ENCODE measurements at places on chromosomes 1 and 21.
A peak's percentile ranks its signal among the peaks of the same experiment; 100 is the strongest.

DNA sequence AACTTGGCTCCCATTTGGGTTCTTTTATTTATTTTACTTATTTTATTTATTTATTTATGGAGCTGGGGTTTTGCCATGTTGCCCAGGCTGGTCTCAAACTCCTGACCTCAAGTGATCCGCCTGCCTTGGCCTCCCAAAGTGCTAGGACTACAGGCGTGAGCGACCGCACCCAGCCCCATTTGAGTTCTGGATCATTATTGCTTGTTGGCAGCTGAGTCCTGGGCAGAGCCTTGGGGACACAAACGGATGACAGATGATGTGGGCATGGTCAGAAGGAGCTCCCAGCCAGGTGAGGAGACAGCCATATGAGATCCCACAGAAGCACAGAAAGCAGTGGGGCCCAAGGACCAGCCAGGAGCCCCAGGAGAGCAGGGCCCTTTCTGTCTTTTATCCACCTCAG, 254.0 kb downstream of the MATN1 start:
- no peak for DNase-seq

GRCh38 chr1:59641836-59642235, 172.9 kb upstream of the HOOK1 start:
- DNase-seq = no peak

- DNase-seq = no peak
Observed at GRCh38 chr1:84876353-84876752, 16.7 kb downstream of the LPAR3 start.

- no peak for DNase-seq
Observed at GRCh38 chr1:61274939-61275338, 192.6 kb downstream of the NFIA start.

- no peak for DNase-seq
Observed at GRCh38 chr1:164515231-164515630, 43.8 kb upstream of the PBX1 start.

- peak; percentile 44 for DNase-seq
Observed at GRCh38 chr1:230140221-230141020, 73.4 kb downstream of the GALNT2 start.

GRCh38 chr1:185759061-185759460, 24.9 kb downstream of the HMCN1 start:
- no peak for DNase-seq

- DNase-seq = no peak
Observed at GRCh38 chr21:28540514-28540913, 452.2 kb downstream of the LTN1 start.

- DNase-seq = no peak
Observed at GRCh38 chr1:242128951-242129502, 130.1 kb upstream of the MAP1LC3C start.

DNA sequence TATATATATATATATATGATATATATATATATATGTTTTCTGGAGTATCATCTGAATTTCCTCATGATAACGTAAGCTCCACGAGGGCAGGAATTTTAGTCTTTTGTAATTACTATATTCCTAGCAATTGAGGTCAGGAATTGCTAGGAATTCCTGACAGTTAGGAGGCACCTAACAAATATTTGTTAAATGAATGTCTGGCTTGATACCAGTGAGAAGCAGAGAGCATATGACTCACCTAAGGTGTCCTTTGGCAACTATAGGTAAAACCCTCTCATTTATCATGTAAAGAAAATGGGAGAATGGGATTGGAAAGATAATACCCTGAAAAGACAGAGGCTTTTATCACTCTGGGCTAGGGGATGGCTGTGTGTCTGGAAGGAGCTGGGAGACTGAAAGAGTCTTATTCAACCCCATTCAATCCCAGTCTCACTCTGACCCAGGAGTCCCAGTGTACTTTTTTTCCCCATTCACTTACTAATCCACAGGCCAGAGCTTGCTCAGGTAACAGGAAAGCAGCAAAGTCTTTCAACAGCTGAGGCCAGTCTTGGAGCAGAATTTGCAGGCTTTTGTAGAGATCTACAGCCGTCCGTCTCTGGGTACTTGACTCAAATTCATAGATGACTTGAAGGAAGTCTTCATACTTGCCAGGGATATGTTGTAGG, 71.2 kb downstream of the DAP3 start:
- DNase-seq = no peak

GRCh38 chr1:203117611-203118575, 9.6 kb upstream of the ADORA1 start:
- DNase-seq = peak; percentile 65

DNA sequence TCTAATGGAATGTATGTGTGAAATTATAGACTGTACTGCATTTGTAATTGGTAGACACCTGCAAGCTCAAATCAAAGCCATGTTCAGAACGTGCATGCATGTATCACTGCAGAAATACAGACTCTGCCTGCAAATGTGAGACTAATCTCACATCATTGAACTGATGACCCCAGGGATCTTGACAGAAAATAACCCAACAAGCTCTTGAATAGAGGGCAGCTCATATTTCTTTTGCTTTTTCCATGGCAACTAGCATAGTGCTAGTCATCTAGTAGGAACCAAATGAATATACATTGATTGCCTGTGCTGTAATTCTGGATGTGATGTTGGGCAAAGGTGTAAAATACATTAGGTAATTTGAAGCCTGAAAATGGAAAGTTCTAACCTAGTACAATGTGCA, 62.4 kb downstream of the PTPRC start:
- DNase-seq = no peak

DNA sequence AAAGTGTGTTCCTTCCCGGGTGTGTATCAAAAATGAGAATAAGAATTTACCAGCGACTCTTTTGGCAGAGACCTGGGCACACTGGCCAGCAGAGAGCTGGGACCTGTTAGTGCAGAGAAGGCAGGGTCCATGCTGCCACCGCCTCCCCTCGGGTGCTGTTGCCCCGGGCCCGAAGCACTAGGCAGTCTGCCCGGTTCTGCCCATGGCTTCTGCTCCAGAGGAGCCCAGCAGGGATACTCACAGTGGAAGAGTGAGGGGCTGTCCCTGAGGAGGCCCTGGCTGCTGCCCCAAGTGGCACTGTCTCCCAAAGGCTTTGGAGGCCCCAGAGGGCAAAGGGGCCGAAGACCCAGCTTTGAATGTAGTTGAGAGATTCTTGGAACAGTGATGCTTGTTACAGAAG, 80.5 kb downstream of the MIS18A start:
- no peak for DNase-seq

DNA sequence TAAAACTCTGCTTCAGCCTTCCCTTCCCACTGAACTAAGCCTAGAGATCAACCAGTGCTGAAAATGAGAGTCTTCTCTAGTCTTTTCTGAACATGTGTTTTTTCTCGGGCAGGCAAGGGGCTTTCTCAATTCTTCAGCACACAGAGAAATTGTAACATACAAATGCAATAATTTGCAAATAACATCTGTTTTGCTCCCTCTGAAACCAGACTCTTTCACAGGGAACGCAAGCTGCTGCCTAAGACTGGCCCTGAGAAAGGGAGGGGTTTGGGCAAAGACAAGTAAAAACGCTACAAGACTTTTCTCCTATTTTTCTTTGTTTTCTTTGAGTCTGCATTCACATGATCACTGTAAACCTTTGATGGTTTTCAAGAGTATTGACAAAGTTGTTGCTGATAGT, 39.6 kb upstream of the VN1R5 start:
- DNase-seq = no peak

DNA sequence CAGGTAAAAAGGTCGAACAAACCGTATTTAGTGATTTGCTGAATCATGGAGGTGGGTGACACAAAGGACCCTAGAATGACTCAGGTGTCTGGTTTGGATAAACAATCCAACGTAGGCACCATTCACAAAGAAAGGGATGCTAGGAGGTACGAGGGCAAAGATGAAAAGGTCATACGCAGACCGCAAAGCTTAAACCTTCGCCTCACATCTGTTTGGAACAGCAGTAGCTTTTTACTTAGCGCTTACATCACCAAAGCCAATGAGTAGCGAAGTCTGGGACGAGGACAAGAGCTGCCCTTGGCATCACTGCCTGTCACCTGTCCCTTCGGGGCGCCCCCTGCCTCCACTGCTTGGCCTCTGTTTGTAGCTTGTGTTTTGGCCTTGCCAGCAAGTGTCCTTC, 350.2 kb downstream of the SMYD3 start:
- DNase-seq = no peak

- DNase-seq = no peak
Observed at GRCh38 chr1:111232134-111232533, 4.6 kb downstream of the CHI3L2 start.

DNA sequence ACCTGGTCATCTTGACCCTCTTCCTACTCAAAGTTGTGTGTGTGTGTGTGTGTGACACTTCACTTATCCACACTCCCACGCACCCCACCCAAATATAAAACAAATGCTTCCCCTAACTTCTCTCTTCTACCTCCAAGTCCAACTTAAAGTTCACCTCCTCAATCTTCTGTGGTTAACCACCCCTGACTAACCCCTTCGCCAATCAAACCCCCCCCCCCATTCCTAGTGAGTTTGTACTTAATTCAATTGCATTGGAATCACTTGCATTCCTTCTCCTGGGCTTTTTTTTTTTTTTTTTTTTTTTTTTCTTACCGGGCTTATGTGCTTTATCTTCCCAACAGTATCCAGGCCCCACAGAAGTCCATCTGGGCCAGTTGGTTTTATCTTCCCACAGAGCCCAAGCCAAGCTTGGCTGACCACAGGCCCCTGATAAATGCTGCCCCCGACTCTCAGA, 78.4 kb downstream of the CD58 start:
- DNase-seq = no peak

- DNase-seq = no peak
Observed at GRCh38 chr1:208387908-208388811, 144.0 kb upstream of the PLXNA2 start.

DNA sequence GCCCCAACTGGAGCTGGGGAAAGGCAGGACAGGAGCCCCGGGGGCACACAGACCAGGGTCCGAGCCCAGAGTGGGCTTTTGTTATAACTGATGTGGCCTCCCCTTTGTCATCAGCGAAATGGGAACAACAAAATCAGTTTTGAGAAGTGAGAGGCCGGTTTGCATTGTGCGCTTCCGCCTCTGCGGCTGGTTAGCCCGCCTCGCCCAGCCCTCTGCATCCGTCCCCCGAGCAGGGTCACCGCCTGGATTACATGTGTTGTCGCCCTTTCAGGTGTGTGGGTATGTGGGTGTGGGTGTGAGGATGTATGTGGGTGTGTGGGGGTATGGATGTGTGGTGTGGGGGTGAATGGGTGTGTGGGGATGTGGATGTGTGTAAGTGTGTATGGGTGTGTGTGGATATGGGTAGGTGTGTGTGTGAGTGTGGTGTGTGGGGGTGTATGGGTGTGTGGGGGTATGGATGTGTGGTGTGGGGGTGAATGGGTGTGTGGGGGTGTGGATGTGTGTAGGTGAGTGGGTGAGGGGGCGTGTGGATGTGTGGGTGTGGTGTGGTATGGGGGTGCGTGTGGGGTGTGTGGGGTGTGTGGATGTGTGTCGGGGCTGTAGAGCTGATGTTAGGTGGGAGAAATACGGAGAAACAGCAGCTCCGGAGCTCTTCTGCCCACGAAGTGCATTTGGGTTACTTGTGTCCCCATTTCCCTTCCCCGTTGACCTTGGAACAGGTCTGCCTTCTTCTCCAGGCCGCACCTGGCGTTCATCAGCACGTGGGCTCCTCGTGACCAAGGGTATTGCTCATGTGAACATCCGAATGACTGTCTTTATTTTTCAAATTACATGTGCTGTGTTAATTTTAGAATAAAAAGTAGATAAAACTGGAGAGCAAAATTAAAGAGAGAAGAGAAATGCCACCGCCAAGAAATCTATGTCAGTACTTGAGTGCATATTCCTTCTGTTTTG, 67.6 kb downstream of the FHAD1 start:
- DNase-seq = no peak

DNA sequence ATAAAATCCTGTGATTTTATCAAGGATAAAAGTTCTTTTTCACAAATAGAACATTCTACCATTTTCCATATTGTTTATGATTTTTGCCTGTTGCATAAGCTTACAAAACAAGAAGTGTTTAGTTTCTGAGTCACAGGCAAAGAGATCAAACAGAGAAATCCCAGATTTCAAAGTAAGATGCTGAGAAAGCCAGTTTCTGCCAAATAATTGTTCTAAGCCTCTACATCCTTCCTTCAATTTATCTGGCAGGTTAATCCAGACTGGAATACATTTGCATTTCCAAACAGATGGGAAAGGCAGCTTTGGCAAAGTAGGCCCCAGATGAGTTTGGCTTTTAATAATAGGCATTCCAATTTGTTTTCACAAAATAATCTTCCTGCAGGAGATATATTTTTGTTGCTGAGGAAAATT, 2.5 kb downstream of the SLC1A7 start:
- DNase-seq = no peak

- DNase-seq = no peak
Observed at GRCh38 chr1:17950728-17951127, 156.9 kb upstream of the IGSF21 start.

DNA sequence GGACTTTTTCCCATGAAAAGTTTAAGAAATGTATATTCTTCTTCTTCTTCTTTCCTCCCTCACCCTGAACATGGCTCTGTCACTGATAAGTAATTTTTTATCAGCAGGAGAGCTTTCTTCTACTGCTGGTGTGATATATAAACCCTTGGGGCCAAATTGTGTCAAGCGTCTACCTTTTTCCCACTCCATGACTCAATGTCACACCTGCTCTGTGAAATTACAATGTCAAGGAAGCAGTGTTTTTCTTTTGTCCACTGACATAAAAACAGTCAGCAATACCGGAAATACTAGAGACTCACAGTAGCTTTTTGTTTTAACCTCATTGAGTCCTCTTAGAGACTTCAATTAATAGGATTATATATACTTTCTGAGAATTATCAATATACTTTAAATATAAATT, 416.2 kb upstream of the ADGRL4 start:
- no peak for DNase-seq

GRCh38 chr21:20944139-20944538, 54.1 kb upstream of the NCAM2 start:
- DNase-seq = no peak

GRCh38 chr1:89706700-89707012, 73.7 kb downstream of the LRRC8C start:
- DNase-seq = no peak

GRCh38 chr1:33242652-33243051, 13.6 kb upstream of the ZNF362 start:
- DNase-seq = no peak

GRCh38 chr1:41381692-41382479, 20.7 kb downstream of the FOXO6 start:
- DNase-seq = peak; percentile 43

DNA sequence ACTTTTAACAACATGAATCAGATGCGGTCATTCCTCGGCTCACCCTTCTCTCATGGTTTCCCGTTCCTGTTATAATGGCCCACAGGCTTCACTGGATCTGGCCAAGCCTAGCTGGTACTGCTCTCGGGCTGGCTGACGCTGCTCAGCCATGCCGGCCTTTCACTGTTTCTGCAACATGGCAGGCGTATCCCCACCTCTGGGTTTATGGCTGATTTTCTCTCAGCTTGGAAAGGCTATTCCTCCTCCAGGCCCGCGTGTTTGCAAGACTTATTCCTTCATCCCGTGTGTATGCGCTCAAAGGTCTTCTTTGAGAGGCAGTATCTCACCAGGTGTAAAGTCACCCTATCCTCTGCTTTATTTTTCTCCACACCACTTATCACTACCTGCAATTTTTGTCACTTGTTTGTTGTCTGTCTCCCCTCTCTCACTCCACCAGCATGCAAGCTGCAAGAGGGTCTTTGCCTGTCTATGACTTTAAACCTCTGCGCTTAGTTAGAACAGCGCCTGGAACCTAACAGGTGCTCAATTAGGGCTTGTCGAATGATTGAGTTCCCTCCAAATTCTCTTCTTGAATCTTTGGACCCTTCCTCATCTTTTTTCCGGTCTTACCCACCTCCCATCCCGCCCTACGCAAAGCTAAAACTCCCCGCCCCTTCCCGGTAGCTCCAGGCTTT, 491 bp upstream of the RAP1A start:
- DNase-seq = no peak

GRCh38 chr1:20100632-20101355, 18.5 kb downstream of the PLA2G2D start:
- DNase-seq = peak; percentile 49

GRCh38 chr1:199959033-199959774, 68.3 kb upstream of the NR5A2 start:
- no peak for DNase-seq

Data from colonic mucosa (tissue), 4 donors.